ENCODE measurements at places on chromosomes 4 and X.
A peak's percentile ranks its signal among the peaks of the same experiment; 100 is the strongest.

DNA sequence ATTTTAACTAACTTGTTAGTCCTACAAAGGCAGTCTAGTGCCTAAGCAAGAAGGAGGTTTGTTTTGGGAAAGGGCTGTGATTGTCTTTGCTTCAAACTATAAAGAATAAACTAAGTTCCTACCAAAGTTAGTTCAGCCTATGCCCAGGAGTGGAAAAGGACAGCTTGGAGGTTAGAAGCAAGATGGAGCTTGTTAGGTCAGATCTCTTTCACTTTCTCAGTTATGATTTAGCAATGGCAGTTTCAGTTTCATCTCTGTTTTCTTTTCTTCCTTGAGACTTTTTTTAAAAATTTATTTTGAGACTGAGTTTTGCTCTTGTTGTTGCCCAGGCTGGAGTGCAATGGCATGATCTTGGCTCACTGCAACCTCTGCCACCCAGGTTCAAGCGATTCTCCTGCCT, 82.9 kb upstream of the NLGN4X start:
- no peak for DNase-seq

DNA sequence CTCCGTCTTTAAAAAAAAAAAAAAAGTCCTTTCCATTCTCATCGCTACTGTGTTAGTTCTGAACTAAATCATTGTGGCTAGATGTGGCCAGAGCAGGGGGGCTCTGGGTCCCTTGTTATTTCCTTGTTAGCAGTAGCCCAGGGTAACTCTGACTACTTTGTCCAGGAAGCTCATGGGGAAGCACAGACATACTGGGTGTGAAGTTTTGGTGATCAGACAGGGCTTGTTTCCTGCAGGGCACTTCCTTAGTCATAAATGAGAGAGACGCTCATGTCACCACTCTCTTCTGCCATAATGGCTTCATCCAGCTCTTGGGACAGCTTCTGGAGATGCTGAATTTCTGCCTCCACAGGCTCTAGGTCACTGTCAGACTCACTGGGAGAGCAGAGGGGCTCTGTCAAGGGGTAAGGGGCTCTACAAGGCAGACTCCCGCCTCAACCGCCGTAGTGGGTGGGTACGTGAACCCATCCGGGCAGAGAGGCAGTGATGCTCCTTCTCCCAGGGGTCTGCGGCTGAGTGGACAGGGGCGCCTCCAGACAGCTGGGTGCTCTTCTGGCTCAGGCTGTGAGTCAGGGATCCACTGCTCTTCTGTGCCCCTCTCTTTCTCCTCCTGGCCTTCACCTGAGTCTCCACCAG, 12.9 kb downstream of the STIM2 start:
- DNase-seq, result no peak

DNA sequence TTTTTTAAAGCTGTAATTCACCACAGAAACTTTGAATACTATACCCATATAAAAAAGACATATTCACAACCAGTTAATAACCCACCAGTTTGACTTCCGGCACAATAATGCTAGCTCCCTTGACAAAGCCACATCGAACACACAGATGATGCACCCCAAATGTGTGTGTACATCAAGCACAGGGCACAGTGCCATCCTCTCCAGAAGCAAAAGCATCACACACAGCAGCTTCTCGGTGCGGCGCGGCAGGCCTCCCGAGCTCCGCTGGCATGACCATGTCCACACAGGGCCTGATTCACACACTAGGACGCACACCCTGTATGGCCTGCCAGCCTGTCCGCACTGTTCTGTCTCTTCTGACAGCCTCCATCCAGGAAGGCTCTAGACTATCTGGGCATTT, 88.0 kb downstream of the LEF1 start:
- DNase-seq, result no peak

DNA sequence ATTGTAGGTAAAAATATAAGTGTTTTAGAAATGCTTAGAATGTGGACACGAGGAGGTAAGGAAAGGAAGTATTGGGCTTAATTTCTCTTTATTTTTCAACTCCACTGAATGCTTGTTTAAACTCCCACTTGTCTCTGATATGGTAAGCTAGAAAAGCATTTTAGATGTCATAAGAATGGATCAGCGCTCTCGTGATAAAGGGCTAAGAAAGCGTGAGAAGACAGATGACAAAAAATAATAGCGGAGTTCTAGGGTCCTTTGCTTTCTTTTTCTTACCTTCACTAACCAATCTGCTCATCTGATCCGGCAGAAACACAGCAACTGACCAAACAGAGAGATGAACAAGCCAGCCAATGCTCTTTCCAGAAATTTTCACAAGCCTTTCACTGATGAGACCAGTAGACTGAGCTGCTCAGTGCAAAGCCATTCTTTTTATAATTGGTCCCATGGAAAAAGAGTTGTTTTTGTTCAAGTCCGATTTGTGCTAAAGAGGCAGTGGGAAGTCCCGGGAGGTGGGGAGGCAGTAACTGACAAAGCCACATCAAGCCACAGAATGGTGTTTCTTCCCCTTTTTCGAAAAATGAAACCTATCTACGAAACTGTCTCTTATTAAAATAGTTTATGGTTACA, at the start of gene TASL:
Gene TASL, minus strand, starts transcription at position 405 of the 630 bp plus-strand sequence. CDS start 17,411 bp downstream, outside the sequence.
- DNase-seq, result no peak

DNA sequence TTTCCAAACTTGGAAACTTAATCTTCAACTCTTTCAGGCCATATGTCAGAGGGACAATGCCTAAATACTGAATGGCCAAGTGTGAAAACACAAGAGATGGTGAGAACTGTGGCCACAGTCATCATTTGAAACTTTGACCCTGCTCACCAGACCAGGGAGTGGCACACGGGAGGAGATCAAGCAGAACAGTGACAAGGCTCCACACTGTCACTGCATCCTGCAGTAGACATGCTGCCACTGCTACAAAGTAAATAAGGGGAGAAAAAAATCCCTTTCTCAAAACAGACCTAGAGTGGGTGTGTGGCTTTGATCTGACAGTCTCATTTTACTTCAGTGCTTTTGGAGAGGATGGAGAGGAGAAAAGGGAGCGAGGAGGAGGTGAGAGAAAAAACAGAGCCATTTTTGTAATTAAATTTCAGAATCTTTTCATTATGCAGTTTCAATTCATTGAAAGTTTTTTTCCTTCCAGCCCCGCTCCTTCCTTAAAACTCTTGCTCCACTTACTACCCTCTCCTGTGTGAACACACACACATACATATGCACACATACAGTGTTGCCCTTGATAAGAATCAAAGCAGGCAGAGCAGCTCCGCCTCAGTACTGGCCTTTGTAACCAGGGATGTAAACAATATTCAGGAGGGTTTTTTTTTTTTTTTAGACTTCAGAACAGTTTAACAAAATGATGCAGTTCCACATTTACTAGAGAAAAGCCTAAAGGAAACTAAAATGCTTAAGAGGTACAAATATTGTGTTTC, 34.4 kb downstream of the NEXMIF start:
- no peak for DNase-seq

DNA sequence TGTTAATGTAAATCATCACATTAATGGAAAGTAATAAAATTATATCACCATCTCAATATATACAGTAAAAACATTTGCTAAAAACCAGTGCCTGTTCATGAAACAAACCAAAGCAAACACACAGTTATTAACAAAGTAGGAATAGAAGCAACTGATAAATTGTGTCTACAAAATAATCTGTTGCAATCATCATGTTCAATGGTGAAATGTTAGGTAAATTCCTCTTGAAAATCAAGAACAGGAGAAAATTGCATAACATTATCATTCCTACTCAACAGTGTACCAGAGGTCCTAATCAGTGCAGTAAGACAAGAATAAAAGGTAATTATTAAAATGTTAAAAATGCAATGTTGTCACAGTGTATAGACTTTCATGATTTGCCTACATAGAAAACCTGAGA, 252.3 kb downstream of the TEX13A start:
- DNase-seq, result no peak

- DNase-seq, result no peak
Observed at GRCh38 chr4:124631760-124632159, 80.8 kb downstream of the ANKRD50 start.

DNA sequence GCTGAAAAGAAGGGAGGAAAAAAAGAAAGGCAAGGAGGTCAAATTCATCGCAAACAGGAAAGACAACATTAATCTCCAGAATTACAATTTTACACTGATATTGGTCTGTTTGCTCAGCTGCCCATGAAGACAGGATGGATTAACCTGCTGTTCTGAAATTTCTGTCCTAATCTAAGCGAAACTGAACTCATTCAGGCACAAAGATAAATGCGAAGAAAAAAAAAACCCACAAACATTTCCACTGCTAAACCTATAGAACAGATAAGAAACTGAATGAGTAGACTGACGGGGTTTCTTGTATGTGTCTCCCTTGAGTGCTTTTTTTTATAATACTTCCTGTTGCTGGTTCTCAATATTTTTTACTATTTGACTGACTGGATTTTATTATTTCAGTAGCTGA, 251.8 kb upstream of the FTHL17 start:
- DNase-seq, result no peak

DNA sequence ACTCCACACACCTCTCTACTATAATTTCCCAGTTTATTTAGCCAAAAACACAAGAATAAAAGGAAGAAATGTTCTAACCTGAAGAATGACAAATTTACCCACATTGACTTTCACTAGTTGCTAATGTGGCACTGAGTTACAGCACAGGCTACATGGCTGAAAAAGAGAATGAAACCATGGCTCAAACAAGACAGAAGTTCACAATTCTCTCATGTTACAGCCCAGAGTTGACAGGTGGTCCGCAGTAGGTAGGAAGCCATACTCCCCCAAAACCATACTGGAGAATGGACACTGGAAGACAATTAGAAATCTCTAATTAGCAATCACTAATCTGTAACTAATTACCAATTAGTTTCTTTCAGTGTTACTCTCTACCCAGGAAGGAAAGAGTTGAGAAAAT, 170.8 kb downstream of the ADGRA3 start:
- DNase-seq, result no peak

- DNase-seq, result peak; percentile 14
Observed at GRCh38 chr4:531721-532565, 32.9 kb downstream of the PIGG start.

DNA sequence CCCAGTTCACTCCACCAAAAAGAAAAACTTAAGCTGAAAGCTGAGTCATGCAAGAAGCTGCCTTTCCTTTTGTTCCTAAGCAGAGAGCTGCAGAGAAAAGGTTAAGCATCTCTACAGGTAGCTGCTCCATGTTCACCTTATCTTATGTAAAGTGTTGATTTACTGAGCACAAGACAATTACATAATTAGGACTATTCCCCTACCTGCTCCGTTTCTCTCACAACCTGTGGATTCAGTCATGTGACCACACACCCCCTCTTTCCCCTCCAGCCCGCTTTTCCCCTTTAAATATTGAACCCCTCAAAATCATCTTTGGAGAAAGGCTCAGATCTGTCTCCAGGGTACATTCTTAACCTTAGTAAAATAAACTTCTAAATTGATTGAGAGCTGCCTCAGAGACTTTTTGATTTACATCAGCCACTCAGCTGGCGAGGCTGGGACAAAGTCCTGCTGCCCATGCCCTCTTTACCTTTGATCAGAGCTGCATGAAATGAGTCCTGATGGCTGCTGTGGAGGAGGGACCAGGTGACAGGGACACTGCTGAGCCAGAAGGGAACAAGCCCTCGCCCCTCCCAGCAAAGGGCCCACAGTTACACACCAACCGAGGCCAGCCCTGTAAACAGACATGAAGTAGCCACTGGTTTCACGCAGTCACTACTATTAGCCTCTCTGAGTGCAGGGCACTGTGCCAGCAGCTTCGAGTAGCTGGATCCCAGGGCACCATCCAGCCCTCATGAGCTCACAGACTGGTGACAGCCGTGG, 53.9 kb upstream of the C4orf50 start:
- no peak for DNase-seq

DNA sequence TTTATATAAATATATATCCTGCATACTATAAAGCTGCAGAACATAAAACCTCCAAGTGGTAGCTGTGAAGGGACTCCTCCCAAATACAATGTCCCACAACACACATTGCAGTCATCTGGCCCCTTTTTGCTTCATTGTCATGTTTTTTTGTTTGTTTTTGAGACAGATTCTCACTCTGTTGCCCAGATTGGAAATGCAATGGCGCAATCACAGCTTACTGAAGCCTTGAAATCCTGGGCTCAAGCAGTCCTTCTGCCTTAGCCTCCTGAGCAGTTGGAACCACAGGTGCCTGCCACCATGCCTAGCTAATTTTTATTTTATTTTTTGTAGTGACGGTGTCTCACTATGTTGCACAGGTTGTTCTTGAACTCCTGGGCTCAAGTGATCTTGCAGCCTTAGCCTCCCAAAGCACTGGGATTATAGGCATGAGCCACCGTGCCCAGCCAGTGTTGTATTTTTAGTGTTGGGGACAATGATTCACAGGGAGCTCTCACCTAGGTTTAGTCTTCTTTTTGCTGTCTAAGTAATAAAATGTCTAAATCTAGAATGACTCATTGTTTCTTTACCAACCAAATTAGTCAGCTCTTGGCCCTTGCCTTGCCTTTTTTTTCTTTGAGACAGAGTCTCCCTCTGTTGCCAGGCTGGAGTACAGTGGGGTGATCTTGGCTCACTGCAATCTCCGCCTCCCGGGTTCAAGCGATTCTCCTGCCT, 24.0 kb upstream of the XIAP start:
- no peak for DNase-seq

GRCh38 chr4:85676850-85677590, 202.1 kb downstream of the ARHGAP24 start:
- no peak for DNase-seq

- DNase-seq, result no peak
Observed at GRCh38 chrX:41347186-41347585, 13.2 kb downstream of the DDX3X start.

DNA sequence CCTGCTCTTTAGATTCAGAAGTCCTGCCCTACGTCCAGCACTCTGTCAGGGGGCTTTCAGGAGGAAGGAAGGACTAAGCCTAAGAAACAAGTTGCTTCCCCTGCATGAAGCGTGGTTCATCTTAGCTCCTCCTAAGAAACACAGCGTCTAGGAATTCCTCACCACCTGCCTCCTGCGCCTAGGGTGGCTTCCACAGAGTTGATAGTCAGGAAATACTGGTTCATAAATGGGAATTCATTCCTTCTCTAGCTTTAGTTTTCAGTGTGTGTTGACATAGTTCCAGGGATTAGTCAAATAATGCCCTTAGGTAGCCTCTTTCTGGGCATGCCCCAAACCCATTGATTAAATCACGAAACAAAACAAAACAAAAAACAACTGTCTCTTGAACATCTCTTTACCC, 1.7 kb upstream of the MXRA5 start:
- no peak for DNase-seq

DNA sequence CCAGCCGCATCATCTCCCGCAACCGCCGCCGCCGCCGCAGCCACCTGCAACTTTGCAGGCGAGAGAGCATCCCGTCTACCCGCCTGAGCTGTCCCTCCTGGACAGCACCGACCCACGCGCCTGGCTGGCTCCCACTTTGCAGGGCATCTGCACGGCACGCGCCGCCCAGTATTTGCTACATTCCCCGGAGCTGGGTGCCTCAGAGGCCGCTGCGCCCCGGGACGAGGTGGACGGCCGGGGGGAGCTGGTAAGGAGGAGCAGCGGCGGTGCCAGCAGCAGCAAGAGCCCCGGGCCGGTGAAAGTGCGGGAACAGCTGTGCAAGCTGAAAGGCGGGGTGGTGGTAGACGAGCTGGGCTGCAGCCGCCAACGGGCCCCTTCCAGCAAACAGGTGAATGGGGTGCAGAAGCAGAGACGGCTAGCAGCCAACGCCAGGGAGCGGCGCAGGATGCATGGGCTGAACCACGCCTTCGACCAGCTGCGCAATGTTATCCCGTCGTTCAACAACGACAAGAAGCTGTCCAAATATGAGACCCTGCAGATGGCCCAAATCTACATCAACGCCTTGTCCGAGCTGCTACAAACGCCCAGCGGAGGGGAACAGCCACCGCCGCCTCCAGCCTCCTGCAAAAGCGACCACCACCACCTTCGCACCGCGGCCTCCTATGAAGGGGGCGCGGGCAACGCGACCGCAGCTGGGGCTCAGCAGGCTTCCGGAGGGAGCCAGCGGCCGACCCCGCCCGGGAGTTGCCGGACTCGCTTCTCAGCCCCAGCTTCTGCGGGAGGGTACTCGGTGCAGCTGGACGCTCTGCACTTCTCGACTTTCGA, 654 bp downstream of the ATOH1 start:
- DNase-seq, result peak; percentile 85

Data from endodermal cell (in vitro differentiated cells).